ENCODE measurements at places on chromosomes 3 and 15. TPM values are rescaled to one million over a fixed set of nuclear protein-coding genes. Genes with fewer than 3 reads are reported as not detected.

The FRMD4B gene
- 66.7 TPM for total RNA-seq

The ZNF620 gene
- 10.5 TPM for total RNA-seq

The NLGN1 gene
- total RNA-seq = 81.2 TPM

The CLSTN2 gene
- total RNA-seq = 20.7 TPM

The TMOD3 gene
- 60.4 TPM for total RNA-seq

The RASGRF1 gene
- 4.9 TPM for total RNA-seq

Measured in spinal cord (tissue), 10 donors.